ENCODE measurements at places on chromosomes 1 and 21.

DNA sequence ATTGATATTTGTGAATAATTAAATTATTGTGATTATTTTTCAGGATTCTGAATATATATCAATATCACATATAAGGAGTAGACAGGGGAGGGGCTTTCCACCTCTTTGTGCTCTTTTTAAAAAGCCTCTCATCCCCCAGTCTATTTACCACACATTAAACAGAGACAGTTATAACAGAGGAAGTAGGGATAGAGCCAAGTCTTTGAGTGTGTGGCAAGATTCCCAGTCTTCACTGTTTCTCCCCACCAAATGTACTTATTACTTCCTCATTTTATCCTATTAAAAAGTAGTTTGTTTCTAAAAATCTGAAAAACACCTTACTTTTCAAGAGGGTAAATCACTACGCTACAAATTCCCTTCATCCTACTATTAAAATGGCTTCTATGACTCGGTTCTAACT is 46.7 kb downstream of the EPS15 start:
- ATAC-seq = no peak

- no peak for ATAC-seq
Measured at GRCh38 chr1:48233666-48234485, 11.4 kb downstream of the SLC5A9 start.

DNA sequence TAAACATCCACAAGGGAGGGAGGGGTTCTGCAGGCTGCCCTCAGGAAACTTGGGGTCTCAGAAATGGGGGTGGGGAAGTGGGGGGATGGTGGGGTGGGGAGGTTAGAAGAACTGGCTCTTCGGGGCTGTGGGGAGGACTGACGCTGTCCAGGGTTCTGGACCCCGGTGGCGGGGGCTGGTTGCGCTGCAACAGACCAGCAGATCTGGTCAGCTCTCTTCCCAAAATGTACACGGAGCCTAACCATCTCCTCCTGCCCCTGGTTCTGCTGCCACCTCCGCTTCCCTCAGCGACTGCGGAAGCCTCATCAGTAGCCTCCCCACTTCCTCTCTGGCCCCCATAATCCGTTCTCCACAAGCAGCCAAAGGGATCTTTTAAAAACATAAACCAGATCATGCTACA is 29.3 kb upstream of the C1QA start:
- no peak for ATAC-seq

DNA sequence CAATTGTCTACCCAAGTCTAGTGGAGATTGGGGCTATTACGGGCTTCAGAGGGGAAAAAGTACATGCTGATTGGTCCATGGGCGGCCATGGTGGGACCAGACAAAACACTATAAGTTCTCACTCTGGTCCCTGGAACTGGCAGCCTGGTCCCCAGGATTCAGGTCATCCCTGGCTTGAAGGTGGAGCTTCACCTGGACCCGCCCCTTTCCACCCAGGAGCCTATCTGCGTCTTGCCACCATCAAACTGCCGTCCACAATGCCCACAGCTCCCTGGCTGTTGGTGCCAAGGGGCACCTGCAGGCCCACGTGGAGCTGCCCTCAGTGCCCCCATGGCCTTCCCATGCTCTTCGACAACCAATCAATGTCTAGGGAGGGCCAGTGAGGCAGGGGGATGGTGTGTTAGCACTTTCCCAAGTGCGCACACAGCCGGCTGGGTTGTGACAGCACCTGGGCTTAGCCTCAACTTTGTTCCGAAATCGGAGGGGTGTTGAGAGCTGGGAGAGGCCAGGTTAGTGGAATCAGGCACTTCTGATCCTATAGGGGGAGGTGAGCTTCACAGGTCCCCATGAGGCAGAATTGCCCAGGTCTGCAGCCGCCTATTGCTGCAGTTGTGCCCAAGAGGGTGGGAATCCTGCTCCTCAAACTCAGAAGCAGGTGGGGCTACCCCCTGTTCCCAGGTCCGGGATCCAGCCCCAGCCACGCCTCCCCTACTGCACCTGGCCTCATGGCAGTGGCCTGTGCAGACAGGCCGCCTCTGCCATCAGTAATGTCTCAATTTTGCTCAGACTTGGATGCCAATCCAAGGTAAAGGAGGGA is 1369.4 kb upstream of the PRMT6 start:
- peak; percentile 44 for ATAC-seq

GRCh38 chr1:62356257-62356835 is 37.1 kb upstream of the KANK4 start:
- ATAC-seq = peak; percentile 72

DNA sequence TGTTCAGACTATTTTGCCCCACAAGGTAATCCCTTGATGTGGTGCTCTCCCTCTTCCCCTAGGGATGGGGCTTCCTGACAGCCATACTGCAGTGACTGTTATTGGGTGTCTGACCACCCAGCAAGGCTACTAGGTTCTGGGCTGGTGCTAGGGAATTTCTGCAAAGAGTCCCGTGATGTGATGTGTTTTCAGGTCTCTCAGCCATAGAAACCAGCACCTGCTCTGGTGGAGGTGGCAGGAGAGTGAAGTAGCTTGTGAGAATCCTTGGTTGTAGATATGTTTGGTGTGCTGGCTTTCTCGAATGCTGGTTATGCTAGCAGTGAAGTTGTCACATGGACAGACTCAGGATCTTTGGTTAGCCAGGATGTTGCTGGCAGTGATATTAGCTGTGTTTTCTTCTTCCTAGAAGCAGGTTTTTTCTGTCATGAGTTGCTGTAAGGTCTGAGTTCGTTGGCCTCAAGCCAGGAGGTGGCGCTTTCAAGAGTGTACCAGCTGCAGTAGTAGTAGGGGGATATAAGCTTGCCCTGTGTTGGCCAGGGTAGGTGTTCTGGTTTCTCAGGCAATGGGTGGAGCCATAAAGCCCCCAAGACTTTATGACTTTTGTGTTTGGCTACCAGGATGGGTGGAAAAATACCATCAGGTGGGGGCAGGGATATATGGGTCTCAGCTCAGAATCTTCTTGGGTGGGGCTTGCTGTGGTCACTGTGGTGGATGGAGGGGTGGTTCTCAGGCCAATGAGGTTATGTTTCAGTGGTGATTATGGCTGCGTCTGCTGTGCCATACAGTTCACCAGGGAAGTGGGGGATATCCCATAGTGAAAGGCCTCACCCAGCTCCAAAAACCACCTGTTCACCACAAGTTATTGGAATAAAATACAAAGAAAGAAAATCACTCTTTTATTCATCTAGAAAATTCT is 1112.3 kb downstream of the KCNT2 start:
- ATAC-seq = no peak

DNA sequence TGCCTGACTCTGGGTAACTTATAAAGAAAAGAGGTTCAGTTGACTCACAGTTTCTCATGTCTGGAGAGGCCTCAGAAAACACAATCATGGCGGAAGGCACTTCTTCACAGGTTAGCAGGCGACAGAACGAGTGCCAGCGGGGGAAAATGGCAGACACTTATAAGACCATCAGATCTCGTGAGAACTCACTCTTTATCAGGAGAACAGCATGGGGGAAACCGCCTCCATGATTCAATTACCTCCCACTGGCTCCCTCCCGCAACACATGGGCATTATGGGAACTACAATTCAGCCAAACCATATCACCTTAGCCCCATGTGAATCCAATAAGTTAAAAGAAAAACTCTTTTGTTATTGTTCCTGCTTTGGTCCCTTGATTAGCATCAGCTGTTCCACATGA is 725.2 kb downstream of the LRRIQ3 start:
- ATAC-seq = no peak

- ATAC-seq = no peak
Measured at GRCh38 chr1:40151457-40152079, 9.6 kb upstream of the RLF start.

- no peak for ATAC-seq
Measured at GRCh38 chr1:43465505-43466067, 11.9 kb upstream of the HYI start.

- ATAC-seq = no peak
Measured at GRCh38 chr1:38053416-38054091, 7.0 kb upstream of the POU3F1 start.

GRCh38 chr21:43286196-43286595 is 117.4 kb downstream of the CRYAA start:
- ATAC-seq = no peak

- peak; percentile 10 for ATAC-seq
Measured at GRCh38 chr1:157199421-157199755, 61.2 kb upstream of the ETV3 start.

GRCh38 chr1:229870381-229870780 is 196.7 kb upstream of the GALNT2 start:
- ATAC-seq = no peak

- no peak for ATAC-seq
Measured at GRCh38 chr1:162360874-162361260, 15.8 kb downstream of the SPATA46 start.

- ATAC-seq = no peak
Measured at GRCh38 chr1:151435174-151435573, 24.1 kb downstream of the POGZ start.

GRCh38 chr1:14897547-14897946 is 256.0 kb upstream of the TMEM51 start:
- ATAC-seq = no peak

GRCh38 chr1:176880955-176881595 is 283.4 kb downstream of the ASTN1 start:
- no peak for ATAC-seq

DNA sequence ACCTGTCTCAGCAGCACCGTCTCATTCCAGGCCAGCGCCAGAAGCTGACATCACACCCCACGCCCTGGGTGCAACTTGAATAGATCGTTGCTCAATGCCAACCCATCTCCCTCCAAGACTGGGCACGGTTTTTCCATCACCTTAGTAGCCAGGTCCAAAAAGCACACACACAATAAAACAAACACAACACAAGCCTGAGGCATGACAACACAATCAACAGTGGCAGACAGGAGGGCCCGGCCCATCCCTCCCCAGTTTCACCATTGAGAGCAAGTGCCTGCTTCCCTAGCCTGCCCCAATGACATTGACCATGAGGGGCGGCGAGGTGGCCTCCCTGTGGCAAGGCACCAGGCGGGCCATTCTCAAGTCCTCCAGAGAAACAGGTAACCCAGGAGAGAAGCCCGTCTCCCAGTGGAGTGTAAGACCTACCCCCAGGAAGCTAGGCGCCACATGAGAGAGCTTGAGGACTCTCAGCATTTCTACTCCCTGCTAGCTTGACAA is 2.7 kb downstream of the IFFO2 start:
- no peak for ATAC-seq

GRCh38 chr1:82446955-82447354 is 646.2 kb downstream of the ADGRL2 start:
- peak; percentile 50 for ATAC-seq

DNA sequence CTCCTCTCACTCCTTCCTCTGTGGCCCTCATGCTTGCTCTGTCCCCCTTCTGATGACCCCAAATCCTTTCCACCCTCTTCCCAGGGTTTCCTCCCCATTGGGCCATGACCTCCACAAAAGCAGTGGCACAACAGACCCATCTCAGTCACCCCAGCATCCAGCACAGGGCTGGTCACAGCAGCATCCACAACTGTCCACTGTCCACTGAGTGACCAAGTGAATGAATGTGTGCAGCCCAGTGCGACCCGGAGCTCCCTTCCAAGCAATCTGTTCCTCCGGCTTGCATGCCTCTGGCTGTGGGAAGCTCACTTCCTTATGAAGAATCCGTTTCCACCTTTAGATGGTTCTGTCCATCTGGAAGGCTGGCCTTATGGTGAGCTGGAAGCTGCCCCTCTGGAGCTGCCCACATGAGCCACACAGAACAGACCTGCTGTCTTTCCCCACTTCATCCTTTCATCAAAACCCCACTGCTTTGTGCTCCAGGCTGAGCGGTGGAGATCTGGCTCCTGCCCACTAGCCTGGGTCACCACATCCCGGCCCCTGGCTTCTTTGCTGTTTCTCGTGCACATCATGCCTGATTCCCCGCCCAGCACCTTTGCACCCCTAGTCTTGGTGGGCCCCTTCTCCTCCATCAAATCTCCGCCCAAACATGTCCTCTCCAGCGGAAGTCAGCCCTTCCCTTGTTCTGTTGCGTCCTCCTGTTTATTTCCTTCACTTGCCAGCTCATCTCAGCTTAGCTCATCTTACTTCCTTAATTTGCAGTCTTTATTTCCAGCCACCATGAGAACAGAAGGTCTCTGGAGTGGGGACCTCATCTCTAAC is 56.4 kb downstream of the EDN2 start:
- no peak for ATAC-seq

DNA sequence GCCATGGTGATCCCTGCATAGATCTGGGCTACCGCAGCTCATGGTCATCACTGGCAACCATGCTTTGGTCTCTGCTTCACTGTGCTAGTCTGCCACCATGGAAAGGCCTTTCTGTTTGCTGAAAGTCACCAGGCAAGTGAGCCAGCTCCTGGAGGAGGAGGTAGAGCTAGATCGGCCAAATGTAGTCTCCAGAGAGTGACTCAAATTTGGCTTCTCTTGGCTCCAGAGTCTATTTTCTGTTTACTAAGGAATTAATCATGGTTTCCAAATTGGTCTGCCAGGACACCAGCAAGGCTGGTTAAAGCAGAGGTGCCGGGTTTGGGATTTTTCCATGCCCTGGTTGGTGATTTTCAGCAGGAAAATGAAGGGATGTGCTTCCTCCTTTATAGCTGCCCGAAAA is 52.7 kb upstream of the IVNS1ABP start:
- no peak for ATAC-seq

- no peak for ATAC-seq
Measured at GRCh38 chr1:221188458-221188857, 309.2 kb downstream of the HLX start.

- no peak for ATAC-seq
Measured at GRCh38 chr1:9150582-9151327, 21.9 kb upstream of the GPR157 start.

- ATAC-seq = no peak
Measured at GRCh38 chr1:8039071-8039470, 13.0 kb upstream of the ERRFI1 start.

DNA sequence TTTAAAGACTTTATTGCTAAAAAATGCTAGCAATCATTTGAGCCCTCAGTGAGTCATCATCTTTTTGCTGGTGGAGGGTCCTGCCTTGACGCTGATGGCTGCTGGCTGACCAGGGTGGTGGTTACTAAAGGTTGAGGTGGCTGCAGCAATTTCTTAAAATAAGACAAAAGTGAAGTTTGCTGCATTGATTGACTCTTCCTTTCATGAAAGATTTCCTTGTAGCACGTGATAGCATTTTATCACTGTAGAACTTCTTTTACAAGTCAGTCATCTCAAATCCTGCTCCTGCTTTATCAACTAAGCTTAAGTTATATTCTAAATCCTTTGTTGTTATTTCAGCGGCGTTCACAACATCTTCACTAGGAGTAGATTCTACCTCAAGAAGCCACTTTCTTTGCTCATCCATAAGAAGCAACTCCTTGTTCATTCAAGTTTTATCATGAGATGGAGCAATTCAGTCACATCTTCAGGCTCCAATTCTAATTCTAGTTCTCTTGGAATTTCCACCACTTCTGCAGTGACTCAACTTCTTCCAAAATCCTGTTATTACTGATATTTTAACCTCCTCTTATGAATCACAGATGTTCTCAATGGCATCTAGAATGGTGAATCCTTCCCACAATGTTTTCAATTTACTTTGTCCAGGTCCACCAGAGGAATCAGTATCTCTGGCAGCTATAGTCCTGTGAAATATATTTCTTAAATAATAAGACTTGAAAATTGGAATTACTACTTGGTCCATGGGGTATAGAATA is 17.6 kb upstream of the RGS1 start:
- ATAC-seq = no peak

GRCh38 chr1:25544243-25544764 is 898 bp downstream of the LDLRAP1 start:
- no peak for ATAC-seq

- ATAC-seq = no peak
Measured at GRCh38 chr1:180811886-180812285, 100.8 kb upstream of the KIAA1614 start.

GRCh38 chr1:55244476-55245099 is 29.4 kb upstream of the USP24 start:
- no peak for ATAC-seq
